NCI-H524 treated with DMSO at 0.1 percent for 48 hours (cell line): ENCODE measurements at places on chromosomes 2 and 18.

DNA sequence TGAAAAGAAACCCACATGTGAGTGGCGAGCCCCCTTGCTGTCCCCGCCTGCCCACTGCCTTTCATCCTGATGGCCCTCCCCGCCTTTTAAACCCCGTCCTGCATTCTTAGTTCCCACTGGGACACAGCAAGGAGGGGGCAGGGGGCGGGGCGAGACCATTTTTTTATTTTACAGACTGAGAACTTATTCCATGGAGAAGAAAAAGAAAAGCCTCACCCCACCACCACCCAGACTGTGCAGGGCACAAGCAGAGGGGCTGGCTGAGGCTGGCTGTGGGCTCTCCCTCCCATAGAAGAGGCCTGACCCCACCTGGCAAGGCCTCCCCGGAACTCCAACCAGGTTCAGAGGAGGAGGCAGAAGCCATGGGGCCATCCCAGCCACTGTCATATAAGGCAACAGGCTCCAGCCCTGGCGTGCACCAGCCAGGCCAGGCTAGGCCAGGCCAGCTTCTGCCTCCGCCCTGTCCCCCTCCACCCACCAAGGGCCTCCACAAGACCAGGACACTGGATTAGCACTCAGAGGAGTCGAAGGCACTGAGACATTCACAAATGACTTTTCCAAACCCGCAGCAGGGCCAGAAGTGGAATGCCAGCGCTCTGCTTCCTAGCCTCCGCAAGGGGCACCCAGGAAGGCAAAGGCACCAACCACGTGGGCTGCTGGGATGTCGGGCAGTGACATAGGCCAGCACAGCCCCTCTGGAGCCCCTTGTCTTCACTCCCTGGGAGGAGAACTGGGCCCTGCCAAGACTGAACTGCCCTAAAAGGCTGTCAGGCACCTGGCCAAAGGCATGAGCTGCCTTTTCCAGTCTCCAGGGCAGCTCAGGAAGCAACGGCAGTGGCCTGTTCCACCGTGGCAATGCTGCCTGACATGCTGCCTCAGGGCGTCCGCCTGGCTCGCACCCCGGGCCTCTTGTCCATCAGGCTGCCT lies 37.5 kb upstream of the SEMA4C start:
- DNase-seq: no peak

- no peak for DNase-seq
Measured at GRCh38 chr2:182858671-182859070, 7.8 kb downstream of the FRZB start.

- DNase-seq: no peak
Measured at GRCh38 chr18:72742002-72742401, 125.8 kb downstream of the NETO1 start.

- DNase-seq: no peak
Measured at GRCh38 chr18:70024093-70024492, 76.4 kb upstream of the CD226 start.

DNA sequence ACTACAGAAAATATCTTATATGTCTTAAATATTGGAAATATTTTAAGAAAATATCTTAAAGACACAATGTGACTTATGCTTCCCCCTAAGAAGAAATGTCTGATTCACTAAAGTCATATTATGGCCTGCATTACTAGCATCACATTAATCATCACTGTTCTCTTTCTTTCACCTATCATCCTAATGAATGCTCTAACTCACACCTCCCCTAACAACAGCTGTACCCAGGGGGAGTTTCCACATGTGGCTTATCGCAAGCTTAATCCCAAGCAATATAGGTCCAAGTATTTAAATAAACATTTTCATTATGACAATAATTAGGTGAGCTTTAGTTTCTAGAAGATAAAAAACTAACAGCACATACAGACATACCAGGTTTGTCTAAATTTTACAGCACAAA lies 39.6 kb downstream of the REV1 start:
- DNase-seq: no peak

GRCh38 chr2:131036696-131037397 lies 56.4 kb downstream of the FAM168B start:
- DNase-seq: no peak

GRCh38 chr2:100778637-100779450 lies 41.1 kb upstream of the NPAS2 start:
- DNase-seq: no peak

DNA sequence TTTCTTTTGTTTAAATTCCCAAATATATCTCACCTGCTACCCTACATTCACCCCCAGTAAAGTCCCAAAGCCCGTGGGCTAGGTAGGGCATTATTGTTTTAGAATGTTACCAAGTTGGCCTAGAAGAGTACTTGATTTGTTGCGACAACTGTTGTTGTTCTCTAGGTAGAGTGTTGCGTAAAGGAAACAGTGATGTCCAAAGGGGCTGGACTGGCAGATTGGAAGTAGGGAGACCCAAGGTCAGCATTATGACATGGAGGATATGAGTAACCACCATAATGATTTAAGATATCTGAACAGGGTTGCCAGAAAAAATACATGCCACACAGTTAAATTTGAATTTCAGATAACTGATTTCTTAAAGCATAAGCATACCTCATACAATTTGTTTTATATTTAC lies 39.2 kb downstream of the SCN1A start:
- DNase-seq: no peak

GRCh38 chr2:84526562-84526961 lies 10.3 kb downstream of the DNAH6 start:
- DNase-seq: no peak

- DNase-seq: no peak
Measured at GRCh38 chr2:145379934-145380333, 860.0 kb upstream of the ZEB2 start.

DNA sequence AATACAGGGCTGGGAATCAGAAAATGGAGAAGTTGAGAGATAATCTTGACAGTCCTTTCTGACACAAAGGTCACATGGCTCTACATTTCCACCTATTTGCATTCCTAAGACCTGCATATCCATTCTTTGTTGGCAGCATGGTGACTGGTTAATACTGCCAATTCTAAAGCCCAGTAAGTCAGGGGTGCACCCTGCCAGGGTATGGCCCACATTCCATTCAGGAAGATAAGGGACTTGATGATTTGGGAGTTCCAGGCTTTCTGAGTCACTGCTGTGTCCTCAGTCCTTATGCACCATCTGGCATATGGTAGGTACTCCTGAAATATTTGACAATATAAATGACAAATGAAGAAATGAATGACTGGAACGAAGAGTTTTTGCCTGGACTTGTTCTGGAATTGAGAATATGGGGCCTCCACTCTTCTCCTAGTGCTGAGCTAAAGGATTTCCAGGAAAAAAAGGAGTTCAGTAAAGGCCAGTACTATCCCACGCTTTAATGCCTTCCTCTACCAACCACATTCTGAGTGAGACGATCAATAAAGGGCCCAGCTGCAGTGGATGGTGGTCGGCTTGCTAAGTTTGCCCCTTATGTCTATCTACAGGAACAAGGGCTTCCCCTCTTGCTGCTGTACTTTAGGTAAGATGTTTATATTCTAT lies 31.7 kb upstream of the EIF2AK3 start:
- DNase-seq: no peak

- no peak for DNase-seq
Measured at GRCh38 chr2:67466734-67467133, 69.6 kb downstream of the ETAA1 start.
